ENCODE measurements at places on chromosomes 3 and 15.

GRCh38 chr3:5411786-5412185 is 224.3 kb downstream of the EDEM1 start:
- no peak for DNase-seq

DNA sequence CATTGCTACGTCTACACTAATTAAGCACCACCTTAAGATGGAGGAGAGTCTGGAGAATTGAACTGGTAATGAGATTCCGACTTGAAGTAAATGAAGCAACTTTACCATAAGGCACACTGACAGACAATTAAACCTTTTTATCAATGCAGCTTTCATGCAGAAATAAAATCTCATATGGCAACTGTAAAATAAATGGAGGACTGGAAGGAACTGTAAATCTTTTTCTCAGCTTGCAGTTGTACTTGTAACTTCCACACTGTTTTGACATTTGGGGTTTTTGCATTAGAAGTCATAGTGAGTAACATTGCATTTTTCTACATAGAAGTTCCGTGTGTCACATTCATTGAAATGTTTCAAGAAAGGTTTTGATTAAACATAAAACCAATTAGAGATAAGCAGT is 705.3 kb downstream of the NLGN1 start:
- no peak for DNase-seq

GRCh38 chr3:115662356-115662755 is 39.0 kb downstream of the GAP43 start:
- DNase-seq: no peak

GRCh38 chr3:123155471-123156011 is 46.2 kb upstream of the SEC22A start:
- DNase-seq: no peak

GRCh38 chr15:56295433-56295832 is 51.8 kb upstream of the RFX7 start:
- DNase-seq: no peak

DNA sequence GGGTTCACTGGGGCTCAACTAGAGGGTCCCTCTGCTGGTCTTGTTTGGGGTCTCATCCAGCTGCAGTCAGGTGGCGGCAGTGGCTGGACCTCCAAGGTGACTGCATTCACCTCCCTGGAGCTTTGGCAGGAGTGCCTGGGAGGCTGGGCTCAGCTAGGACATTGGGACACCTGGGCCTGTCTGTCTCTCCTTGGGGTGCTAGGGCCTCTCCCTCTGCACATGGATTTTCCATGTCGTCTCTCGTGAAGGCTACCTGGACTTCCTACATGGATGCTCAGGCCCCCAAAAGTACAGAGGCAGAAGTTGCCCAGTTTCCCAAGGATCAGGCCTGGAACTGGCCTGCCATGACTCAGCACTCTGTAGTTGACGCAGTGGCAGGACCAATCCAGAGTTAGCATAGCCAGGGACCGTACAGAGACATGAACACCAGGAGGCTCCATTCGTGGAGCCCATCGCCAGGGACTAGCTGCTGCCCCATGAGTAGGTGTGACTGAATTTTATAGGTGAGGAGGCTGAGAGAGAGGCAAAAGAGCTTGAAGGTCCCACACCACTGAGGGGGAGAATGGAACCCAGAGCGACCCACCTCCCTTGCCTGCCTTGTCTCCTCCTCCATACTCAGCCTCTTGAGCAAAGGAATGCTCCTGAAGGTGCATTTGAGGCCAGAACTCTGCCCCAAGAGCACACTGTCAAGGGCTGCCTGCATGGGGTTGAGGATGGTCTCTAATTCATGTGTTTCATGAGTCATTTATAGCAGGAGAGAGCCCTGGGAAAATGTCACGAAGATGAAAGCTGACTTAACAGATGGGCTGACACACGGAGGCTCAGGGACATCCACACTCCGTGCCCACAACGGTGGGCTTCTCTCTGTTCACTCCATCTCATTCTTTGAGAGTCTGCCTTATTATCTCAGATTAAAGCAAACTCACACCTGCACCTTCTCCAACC is 13.0 kb upstream of the ALDH1A3 start:
- DNase-seq: no peak

GRCh38 chr3:47228088-47228487 is 54.5 kb downstream of the KIF9 start:
- no peak for DNase-seq

GRCh38 chr3:72205297-72205826 is 420.4 kb upstream of the PROK2 start:
- no peak for DNase-seq
